Stimulated activated CD8-positive, alpha-beta memory T cell treated with anti-CD3 and anti-CD28 coated beads, Interleukin-4, amount 100 ng/mL, for 24 hours (primary cell): ENCODE measurements at places on chromosomes 1 and 21.

- peak; percentile 54 for DNase-seq
These were observed at the start of gene GPR153 for GRCh38 chr1:6260961-6261614. Gene GPR153, minus strand, starts transcription at chr1:6261098. Its CDS starts 6,193 bp downstream, at chr1:6254905.

- DNase-seq, result no peak
These were observed 23.5 kb downstream of the PSEN2 start for GRCh38 chr1:226893936-226894335.

- DNase-seq, result no peak
These were observed 1011.8 kb downstream of the PLA2G4A start for GRCh38 chr1:187840557-187840956.

DNA sequence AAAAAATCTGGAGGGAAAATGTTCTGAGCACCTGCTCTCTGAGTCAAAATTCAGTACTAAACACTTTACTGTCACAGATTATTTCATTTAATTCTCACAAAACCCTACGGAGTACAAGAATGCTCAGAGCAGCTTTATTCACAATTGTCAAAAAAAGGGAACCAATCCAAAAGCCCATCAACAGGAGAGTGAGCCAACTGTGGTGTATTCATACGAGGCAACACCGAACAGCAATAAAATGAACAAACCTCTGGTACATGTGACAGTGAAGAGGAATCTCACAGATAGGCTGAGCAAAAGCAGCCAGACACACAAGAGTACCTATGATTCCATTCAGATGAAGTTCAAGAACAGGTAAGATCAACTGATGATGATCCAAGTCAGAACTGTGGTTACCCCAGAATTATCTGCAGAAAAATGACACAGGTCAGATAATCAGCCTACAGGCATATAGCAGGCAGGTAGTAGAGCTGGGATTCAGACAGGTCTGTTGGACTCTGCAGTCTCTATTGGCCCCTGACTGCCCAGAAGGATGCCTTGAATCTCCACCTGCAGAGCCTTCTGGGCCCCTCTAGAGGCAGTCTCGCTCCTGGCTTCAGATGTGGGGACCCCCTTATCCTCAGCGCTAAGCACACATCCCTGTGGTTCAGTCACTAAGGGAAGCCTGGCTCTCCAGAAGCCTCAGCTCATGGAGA, 19.2 kb downstream of the SLC9A1 start:
- DNase-seq, result no peak
